ENCODE measurements at places on chromosomes 16 and 17.

GRCh38 chr17:31819578-31819977 lies 39.5 kb downstream of the COPRS start:
- H3K4me1 ChIP-seq: no peaks in the 10 kb centered on the region
- no peak overlapping the region for H3K27ac ChIP-seq
- H3K36me3 ChIP-seq: no peaks in the 10 kb centered on the region
- DNase-seq: no peak
- no peak overlapping the region for H3K4me3 ChIP-seq

DNA sequence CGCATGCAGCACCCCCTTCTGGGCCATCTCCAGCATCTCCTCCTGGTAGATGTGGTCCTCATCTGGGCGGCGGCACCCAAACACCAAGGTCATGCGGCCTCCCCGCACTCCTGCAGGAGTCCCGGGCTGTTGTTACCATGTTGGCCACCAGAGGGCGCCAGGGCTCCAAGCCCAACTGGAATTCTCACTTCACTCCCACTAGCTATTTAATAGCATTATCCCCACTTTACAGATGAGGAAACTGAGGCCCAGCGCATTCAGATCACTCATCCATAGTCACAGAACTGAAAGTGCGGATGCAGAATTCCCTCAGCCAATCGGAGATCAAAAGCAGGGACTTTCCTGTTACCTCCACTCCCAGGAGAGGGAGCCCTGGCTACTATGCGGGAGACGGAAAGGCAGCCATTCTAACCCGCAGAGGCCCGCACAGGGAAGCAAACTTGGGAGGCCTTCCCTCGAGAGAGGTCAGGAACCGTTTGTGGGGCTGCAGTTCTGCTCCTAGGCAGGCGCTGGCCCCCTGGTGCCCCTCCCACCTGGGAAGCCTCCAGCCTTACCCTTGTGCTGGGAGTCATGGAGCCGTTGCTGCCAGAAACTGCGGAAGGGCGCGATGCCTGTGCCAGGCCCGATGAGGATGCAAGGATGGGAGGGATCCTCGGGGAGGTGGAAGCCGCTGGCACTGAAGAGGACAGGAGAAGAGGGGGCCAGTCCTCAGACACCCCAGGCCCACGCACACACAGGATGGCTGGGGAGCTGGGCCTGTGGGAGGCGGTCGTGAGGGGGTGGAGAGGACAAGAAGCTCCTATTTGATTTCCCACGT lies 40.1 kb downstream of the NOS2 start:
- no peaks in the 10 kb centered on the region for H3K36me3 ChIP-seq
- no peaks in the 10 kb centered on the region for H3K4me1 ChIP-seq

DNA sequence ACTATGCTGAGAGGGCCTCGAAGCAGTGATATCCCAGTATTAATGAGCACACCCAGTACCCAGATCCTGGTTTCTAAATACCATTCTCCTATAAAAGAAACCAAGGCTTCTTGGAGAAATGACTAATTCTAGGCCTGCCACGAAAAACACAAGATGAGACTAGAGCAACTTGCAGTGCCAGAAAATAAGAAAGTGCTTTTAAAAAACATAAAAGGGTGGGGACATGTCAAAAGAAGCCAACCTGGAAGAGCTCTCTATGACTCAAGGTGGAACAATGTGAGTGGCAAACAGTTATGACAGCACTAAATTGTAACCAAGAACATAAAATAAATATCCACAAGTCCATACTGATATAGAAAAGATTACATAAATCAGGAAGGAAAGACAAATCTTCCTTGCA lies 153.2 kb upstream of the KCNJ18 start:
- no peaks in the 10 kb centered on the region for H3K36me3 ChIP-seq
- no peak overlapping the region for H3K4me3 ChIP-seq
- DNase-seq: no peak
- no peak overlapping the region for H3K27ac ChIP-seq
- H3K4me1 ChIP-seq: no peaks in the 10 kb centered on the region
- H3K27me3 ChIP-seq: no peaks in the 10 kb centered on the region

DNA sequence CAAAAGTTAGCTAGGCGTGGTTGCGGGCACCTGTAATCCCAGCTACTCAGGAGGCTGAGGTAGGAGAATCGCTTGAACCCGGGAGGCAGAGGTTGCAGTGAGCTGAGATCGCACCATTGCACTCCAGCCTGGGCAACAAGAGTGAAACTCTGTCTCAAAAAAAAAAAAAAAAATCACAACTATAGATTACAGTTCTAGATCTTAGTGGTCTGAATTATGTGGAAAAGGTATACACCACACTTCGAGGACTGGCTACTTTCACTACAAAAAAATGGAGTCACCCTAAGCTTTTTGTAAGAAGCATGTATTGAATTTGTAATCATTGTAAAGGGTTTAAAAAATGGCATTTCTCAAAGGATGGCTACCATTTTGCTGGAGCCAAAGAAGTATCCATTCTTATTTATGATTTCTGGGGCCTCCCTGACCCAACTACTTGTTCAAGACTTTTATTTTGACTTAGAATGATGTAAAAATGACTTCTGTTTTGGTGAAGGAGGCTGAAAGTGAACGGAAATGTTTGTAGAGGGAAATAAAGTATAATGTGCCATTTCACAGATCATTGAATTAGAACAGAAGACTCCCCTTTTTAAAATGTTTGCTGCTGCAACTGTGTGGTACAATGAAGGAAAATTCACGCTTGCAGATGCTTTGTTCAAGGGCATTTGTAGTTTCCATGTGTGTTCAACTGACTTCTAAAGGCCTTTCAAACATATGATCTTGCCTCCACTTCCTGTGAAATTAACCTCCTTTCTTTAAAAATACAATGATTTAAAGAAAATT lies 37.1 kb upstream of the NOL11 start:
- peak overlapping the region; percentile 6 for H3K27ac ChIP-seq
- no peak overlapping the region for H3K4me3 ChIP-seq
- no peaks in the 10 kb centered on the region for H3K36me3 ChIP-seq
- DNase-seq: no peak
- no peaks in the 10 kb centered on the region for H3K4me1 ChIP-seq
- no peaks in the 10 kb centered on the region for H3K27me3 ChIP-seq

DNA sequence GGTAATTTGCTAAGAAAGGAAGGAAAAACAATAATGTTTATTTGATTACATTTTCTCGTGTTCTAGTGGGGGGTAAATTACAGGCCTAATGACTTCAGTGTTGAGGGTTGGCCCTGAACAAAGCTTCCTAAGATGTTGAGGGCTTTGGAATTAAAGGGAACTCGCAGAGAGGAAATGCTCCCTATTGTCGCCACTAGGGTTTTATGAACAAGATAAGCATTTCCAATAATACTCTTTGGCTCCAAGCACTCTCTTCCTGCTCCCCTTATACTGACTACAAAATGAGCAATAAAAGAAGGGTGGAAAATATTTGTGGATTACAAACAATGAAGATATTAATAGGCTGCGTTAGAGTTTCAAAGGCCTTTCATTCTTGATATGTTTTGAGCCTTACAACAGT lies 363.6 kb downstream of the HS3ST3B1 start:
- no peak overlapping the region for H3K4me3 ChIP-seq
- H3K36me3 ChIP-seq: no peaks in the 10 kb centered on the region
- H3K27me3 ChIP-seq: no peaks in the 10 kb centered on the region
- no peaks in the 10 kb centered on the region for H3K4me1 ChIP-seq
- DNase-seq: no peak

- peaks cover 29% of the 10 kb centered on the region for H3K36me3 ChIP-seq
- no peak overlapping the region for H3K4me3 ChIP-seq
- no peak for DNase-seq
- no peak overlapping the region for H3K27ac ChIP-seq
- H3K4me1 ChIP-seq: peaks cover 18% of the 10 kb centered on the region
These were observed 1.2 kb upstream of the UBB start for GRCh38 chr17:16379654-16380053.

DNA sequence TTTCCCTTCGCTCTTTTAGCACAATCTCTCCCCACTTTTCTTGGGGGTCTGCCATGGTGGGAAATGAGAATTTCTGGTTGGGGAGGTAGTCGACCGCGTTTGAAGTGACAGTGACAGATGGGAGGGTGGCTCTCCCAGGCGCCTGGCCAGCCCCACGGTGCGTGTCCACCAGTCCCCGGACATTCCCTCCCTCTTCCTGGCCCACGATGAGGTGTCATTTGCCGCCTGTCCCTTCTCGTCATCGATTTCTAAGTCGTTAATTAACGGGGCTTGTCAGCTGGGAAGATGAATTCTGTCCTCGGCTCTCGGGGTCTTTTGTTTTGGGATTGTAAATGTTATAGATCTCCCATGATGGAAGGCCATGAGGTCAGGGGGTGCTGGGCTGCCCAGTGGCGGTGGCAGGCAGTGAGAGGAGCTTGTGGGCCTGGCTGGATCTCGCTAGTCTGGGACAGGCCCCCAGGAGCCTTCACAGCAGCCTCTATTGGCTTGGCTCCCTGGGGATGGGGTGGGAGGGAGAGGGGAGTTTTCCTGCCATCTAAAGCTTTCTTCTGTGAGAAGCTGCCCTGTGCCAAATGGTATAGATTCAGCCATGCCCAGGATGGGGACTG lies 164.2 kb downstream of the MRM1 start:
- H3K4me3 ChIP-seq: no peak overlapping the region
- no peak overlapping the region for H3K27ac ChIP-seq

- no peak overlapping the region for H3K27ac ChIP-seq
- no peak overlapping the region for H3K4me3 ChIP-seq
- H3K36me3 ChIP-seq: no peaks in the 10 kb centered on the region
- H3K4me1 ChIP-seq: no peaks in the 10 kb centered on the region
These were observed 4.2 kb upstream of the NDRG4 start for GRCh38 chr16:58495521-58496331.

- H3K27ac ChIP-seq: no peak overlapping the region
- H3K4me1 ChIP-seq: no peaks in the 10 kb centered on the region
- no peak for DNase-seq
These were observed 164.0 kb upstream of the HS3ST3A1 start for GRCh38 chr17:13765701-13766100.

DNA sequence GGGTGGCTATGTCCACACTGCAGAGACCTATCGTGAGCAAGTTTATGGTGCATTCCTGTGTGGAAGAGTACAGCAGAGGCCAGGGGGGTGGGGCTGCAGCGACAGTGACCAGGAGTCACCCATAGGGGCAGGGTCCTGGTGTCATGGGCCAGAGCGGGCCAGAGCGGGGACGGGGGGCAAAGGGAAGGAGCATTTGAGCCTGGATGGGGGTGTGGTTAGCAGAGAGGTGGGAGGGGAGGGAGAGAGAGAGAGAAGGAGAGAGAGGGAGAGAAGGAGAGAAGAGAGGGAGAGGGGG lies 17.8 kb downstream of the JPH3 start:
- no peaks in the 10 kb centered on the region for H3K36me3 ChIP-seq
- no peak overlapping the region for H3K4me3 ChIP-seq
- no peak for DNase-seq
- H3K4me1 ChIP-seq: no peaks in the 10 kb centered on the region
- H3K27me3 ChIP-seq: no peaks in the 10 kb centered on the region
- H3K27ac ChIP-seq: no peak overlapping the region

- no peak overlapping the region for H3K4me3 ChIP-seq
- H3K27ac ChIP-seq: peak overlapping the region; percentile 29
- peaks cover 32% of the 10 kb centered on the region for H3K4me1 ChIP-seq
- no peak for DNase-seq
- no peaks in the 10 kb centered on the region for H3K27me3 ChIP-seq
These were observed 3.6 kb upstream of the POLG2 start for GRCh38 chr17:64500487-64500859.

- peak overlapping the region; percentile 94 for H3K27ac ChIP-seq
- H3K4me3 ChIP-seq: peak overlapping the region; percentile 83
- DNase-seq: no peak
These were observed 14.3 kb downstream of the SPATA32 start for GRCh38 chr17:45247429-45248131.

- no peak overlapping the region for H3K4me3 ChIP-seq
- H3K27ac ChIP-seq: no peak overlapping the region
- no peaks in the 10 kb centered on the region for H3K4me1 ChIP-seq
- H3K27me3 ChIP-seq: no peaks in the 10 kb centered on the region
These were observed 7.0 kb downstream of the TUFM start for GRCh38 chr16:28839004-28839639.

DNA sequence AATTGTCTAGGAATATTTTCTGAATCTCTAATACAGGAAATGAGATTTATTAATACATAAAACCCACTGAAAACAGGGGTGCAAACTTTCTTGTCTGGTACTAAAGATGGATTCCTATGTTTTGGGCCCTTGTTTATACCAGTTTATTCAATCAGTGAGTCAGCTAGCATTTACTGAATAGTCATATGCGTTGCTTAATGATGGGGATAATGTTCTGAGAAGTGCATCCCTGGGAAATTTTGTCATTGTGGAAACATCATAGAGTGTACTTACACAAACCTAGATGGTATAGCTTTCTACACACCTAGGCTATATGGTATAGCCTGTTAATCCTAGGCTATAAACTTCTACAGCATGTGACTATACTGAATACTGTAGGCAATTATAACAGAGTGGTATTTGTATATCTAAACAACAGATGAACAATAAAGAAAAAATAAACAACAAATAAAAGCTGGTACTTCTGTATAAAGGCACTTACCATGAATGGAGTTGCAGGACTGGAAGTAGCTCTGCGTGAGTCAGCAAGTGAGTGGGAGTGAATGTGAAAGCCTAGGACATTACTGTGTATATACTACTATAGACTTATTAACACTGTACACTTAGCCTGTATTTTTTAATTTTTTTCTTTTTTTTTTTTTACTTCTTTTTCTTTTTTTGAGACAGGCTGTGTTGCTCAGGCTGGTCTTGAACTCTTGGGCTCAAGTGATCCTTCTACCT lies 63.7 kb downstream of the SIAH1 start:
- H3K36me3 ChIP-seq: no peaks in the 10 kb centered on the region
- H3K27ac ChIP-seq: no peak overlapping the region
- H3K4me3 ChIP-seq: no peak overlapping the region
- peaks cover 19% of the 10 kb centered on the region for H3K4me1 ChIP-seq
- DNase-seq: no peak

Data from thymus (tissue), 14 donors.